ENCODE measurements at places on chromosomes 5 and 9.

DNA sequence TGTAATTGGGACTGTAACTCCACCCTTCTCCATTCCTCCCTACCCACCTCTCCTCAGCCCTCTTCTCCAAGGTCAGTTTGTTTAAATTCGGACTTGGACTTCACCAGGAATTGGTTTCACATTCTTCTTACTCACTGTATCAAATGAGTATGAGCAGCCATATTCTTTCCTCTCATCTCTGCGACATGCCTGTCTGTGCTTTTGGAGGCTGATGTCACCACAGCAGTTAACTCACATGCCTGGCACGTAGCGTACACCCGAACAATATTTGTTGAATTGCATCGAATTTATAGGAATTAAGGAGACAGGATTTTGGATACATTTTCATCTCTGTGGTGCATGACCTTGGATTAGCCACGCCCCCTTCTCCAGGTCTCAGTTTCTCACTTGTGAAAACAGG lies 291.1 kb downstream of the ASTN2 start:
- DNase-seq, result no peak

GRCh38 chr5:137346281-137346680 lies 152.8 kb downstream of the SPOCK1 start:
- DNase-seq, result no peak

DNA sequence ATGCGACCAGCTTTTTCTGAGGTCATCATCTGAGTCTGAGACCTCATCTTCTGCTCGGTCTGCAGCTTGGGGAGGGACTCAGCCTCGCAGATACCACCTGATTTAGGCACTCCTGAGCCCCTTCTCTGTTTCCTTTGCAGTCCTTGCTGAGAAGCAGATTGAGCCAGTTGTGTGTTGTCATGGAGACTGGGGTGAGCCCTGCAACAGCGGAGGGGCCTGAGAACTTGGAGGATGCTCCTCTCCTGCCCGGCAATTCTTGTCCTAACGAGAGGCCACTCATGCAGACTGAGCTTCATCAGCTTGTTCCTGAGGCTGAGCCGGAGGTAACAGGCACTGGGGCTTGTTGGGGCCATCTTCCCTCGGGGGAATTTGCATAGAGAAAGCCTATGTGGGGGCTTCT lies 19.2 kb downstream of the TEX53 start:
- no peak for DNase-seq

GRCh38 chr5:87027570-87027969 lies 240.1 kb upstream of the RASA1 start:
- no peak for DNase-seq

DNA sequence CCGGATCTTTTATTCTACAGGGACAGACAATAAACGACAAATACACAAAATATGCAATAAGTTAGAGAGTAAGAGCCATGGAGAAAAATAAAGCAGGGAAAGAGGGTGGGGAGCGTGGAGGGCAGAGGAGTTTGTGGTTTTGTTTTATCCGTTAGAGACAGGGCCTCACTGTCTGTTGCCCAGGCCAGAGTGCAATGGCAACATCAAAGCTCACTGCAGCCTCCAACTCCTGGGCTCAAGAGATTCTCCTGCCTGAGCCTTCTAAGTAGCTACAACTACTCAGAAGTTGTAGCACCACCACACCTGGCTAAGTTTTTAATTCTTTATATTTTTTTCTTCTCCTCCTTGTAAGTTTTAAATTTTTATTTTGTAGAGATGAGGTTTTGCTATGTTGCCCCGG lies 54.5 kb upstream of the CTNNA1 start:
- no peak for DNase-seq

- no peak for DNase-seq
Measured at GRCh38 chr9:92446536-92446935, 22.3 kb upstream of the OMD start.

DNA sequence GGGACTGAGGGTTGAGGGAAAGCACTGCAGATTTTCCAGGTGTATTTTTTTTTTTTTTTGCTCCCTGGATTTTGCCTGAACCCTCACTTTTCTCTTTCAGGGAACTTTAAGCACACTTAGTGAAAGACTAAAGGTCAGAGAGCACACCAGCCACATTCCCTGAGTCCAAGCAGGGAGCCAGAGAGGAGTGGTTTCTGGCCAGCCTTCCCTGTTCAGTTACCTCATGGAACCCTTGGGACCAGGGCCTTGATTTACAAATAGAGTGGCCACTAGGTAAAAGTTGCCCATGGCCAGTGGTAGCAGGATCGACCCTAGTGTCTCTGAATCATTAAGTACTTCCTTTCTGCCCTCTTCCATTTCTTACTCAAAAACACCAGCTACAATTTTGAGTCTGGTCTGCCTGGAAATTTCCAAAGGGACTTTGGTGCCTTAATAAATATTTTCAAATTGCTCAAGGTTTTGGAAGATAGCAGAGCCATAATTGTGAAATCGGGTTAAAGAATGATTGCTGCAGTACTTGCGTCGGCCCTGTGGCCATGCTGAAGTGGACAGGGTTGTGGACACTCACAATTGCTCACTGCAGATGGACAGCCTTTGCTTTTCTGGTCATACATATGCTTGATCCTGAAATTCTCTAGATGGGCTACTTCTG lies 14.5 kb downstream of the PALM2AKAP2 start:
- no peak for DNase-seq

DNA sequence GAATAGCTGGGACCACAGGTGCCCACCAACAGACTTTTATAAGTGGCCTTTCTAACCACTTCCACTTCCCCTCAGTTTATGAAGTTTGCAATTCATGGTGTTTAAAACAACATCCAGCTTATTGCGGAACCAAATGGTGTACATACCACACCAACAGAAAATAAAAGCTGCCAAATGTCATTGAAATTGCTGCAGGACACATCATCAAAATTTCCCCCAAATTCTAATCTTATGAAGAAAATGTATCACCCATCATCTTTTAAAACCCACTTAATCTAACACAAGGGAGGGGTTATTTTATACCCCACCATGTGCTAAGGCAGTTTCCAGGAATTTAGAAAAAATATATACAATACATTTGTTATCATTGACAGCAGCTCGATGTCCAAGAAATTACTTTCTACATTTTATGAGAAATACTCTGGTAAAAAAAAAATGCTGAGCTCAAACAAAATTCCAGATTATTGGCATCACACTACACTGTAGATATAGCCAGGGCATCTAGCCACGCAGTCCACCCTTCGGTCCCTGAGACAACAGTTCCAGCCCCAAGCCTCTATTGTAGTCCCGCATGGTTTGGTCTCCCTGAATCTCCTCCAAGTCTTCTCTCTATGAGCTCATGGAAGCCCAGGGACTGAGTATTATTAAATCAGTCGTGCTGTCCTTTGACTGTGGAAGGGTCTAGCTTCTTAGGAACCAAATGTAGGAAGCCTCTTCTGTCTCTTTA lies 372.8 kb upstream of the SLC30A5 start:
- DNase-seq, result no peak

Data from DMS153 (cell line).